Caco-2 (cell line): ENCODE measurements at places on chromosomes 11 and 22.

- DNase-seq, result no peak
These were observed 1497.0 kb upstream of the TENM4 start for GRCh38 chr11:80937842-80938241.

GRCh38 chr11:34432822-34433221, 5.9 kb upstream of the CAT start:
- no peak for DNase-seq

DNA sequence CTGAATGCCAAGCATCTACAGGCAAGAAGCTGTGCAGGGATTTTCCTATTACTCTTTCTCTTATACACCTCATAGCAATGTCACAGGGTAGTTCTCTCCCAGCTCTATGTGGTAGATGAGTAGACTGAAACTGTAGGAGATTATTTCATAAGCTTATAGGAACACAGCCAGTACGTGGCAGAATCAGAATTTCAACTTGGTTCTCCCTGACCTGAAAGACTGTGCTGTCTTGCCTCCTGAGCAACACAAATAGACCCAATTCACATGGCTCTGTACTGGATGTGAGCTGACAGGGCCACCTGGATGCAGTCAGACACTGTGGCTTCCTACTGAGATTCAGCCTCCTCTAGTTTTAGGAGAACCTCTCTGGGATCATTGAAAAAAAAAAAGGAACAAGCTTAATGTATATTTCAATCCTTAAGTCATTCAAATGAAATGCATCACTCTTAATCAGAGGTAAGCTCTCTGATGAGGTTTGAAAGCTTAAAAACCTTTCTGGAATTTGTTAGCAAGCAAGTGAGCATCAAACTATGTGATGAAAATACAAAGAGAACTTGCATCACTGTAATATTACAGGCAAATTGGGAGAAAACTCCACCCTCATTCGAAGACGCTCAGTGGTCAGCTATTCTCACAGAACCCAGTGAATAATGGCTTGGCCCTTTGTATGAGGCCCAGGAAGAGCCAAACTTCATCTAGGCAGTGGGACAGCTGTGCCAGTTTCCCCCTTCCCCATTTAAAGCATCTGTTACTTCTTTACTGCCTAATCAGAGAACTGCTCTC, 1039.3 kb downstream of the NTM start:
- DNase-seq, result no peak

DNA sequence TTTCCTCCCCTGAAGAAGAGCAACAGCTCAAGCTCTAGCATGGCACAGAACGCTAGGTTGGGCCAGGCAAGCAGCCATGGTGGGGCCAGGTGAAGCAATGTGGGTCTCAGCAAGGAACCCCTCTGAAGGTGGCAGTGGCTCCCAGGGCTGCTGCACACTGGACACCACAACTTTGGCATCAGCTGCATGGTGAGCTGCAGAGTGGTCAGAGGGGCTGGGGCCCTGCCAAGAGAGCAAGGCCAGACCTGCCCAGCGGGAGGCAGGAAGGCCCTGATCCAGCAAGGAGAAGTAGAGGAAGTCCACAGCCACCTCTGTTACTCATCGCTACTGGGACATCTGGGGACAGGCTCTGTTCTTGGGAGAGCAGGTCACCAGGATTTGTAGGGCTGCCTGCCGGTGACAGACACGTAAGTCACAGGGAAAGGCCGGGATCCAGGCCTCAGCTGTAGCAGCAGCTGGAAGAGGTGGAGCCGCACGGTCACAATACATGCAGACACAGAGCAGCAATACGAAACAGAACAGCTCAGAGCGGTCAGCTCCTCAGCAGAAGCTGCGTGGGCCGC, 12.4 kb downstream of the CYB561A3 start:
- no peak for DNase-seq

- no peak for DNase-seq
These were observed 68.5 kb upstream of the IGLL5 start for GRCh38 chr22:22818861-22819855.

GRCh38 chr11:2002042-2002776, 4.6 kb upstream of the H19 start:
- no peak for DNase-seq

DNA sequence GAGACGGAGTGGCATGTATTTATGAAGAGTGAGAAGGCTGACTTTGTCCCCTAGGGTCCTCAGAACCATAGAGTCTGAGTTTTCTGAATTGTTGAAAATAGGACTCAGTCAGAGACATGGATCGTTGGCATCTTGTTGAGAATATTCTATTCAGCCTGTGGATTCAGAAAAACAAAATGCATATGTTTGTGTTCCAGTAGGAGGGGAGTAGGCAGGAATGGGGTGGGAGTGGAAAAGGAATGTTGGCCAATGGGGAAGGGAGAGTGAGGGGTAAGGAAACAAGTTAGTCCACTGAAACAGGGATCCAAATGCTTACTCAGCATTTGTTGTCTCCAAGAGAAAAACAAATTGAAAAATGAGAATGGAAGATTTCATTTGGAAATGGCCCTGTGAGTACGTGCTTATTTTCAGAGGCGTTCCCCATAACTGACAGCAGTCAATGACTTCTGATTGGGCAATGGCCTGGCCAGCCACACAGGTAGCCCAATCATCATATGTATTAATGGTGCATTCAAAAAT, 14.7 kb downstream of the BARX2 start:
- DNase-seq, result no peak

- DNase-seq, result no peak
These were observed 249.1 kb downstream of the TTC28 start for GRCh38 chr22:28430466-28431025.

- DNase-seq, result no peak
These were observed 12.8 kb upstream of the TRMU start for GRCh38 chr22:46322711-46323110.

GRCh38 chr11:24567380-24567779, 70.5 kb downstream of the LUZP2 start:
- no peak for DNase-seq

GRCh38 chr22:41983513-41984405, 14.5 kb downstream of the SEPTIN3 start:
- DNase-seq, result no peak

GRCh38 chr22:42887523-42888507, 30.7 kb upstream of the ARFGAP3 start:
- peak; percentile 26 for DNase-seq

- no peak for DNase-seq
These were observed 10.6 kb upstream of the DGKZ start for GRCh38 chr11:46336563-46337180.

GRCh38 chr11:12525466-12526055, 148.2 kb downstream of the PARVA start:
- DNase-seq, result no peak

- DNase-seq, result no peak
These were observed 78.7 kb upstream of the GRAMD1B start for GRCh38 chr11:123351375-123351774.

GRCh38 chr11:7031471-7031871, 11.2 kb downstream of the NLRP14 start:
- DNase-seq, result no peak

DNA sequence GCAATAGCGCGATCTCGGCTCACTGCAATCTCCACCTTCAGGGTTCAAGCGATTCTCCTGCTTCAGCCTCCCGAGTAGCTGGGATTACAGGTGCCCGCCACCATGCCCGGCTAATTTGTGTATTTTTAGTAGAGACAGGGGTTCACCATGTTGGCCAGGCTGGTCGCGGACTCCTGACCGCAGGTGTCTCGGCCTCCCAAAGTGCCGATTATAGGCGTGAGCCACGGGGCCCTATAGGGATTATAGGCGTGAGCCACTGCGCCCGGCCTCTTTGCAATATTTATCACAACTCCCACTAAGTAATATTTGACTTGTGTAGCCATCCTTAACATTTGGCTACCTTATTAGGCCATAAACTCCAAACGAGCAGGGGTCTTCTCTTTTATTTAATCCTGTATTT, 879 bp upstream of the CUL5 start:
- no peak for DNase-seq

DNA sequence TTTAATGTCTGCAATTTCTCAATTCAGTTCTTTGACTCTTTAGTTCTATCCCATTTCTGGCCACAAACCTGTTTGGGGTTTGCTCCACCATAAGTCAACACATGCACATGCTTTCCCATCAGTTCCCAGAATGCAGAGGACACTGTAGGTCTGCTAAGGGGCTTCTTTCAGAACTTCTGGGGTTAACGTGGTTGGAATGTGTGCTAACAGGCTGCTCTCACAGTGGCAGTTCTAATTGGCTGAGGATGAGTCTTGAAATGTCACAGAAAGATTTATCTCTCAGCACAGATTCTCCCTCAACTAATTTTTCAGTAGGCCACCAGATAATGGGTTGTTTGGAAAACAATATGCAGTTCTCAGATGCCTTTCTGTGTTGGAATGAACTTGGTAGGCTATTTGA, 703.4 kb downstream of the NTM start:
- no peak for DNase-seq

GRCh38 chr11:78203184-78203583, 14.5 kb downstream of the USP35 start:
- DNase-seq, result no peak

DNA sequence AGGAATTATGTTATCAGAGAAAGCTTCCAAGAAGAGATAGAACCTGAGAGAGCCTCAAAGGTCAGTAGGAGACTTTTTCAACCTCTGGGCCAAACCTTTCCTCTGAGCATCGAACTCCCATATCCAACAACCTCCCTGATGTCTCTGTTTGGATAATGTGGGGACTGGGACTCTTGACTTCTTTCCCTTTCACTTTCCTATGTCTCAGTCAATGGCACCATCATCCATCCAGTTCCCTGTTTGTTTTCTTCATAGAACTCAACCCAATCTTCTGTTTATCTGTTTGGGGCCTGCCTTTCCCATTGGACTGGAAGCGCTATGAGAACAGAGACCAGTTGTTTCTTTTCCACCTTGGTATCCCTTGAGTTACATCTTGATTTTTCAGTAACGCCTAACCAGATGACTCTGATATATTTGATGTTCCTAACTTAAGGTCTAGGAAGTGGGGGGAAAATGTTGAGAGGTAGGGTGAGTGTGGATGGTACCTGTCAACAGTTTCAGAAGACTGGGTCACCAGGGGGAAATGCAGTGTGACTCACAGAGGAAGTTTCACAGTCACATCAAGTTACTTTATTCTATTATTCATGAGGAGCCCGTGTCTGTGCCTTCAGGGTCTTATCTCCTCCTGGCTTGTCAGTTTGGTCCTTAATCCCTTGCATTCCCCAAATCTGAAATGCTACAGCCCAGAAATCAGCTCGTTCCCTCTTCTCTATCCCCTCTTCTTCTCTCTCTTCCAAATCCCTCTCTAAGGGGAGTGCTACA, 4.5 kb upstream of the KCNE3 start:
- no peak for DNase-seq

- DNase-seq, result no peak
These were observed 66.3 kb downstream of the C11orf91 start for GRCh38 chr11:33634291-33634834.

DNA sequence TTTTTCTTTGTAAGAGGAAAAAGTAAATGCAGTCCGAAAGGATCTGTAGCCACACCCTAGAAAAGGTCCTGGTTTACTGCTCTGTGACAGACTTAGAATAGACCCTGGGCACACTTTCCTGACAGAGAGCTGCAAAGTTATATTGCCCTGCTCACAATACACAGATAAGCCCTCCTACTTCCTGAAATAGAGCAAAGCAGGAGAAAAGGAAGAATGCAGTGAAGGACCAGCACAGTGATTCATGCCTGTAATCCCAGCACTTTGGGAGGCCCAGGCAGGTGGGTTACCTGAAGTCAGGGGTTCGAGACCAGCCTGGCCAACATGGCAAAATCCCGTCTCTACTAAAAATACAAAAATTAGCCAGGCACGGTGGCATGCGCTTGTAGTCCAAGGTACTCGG, 2.2 kb downstream of the CYB561A3 start:
- no peak for DNase-seq
